ENCODE measurements at places on chromosomes 5 and 9. TPM values are rescaled to one million over a fixed set of nuclear protein-coding genes. Genes with fewer than 3 reads are reported as not detected.

DNA sequence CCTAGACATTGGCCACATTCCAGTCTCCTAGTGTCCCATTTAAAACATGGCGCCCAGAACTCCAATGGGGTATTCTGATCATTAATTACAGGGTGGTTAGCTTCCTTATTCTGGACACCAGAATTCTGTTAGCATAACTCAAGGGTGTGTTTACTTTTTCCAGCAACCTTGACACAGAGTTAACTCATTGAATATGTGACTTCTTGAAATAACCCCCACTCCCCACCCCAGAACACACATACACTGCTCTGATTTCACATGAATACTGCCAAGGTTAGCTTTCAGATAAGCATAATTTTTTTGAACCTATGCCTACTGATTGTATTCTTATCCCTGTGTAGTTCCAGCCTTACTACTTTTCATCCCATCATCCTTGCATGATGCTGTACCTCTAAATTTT lies 151.1 kb downstream of the SMARCA2 start:
- no peak overlapping the region for H3K4me3 ChIP-seq
- peaks cover 62% of the 10 kb centered on the region for H3K36me3 ChIP-seq
- no peaks in the 10 kb centered on the region for H3K4me1 ChIP-seq
- no peak overlapping the region for H3K27ac ChIP-seq
- no peaks in the 10 kb centered on the region for H3K27me3 ChIP-seq

DNA sequence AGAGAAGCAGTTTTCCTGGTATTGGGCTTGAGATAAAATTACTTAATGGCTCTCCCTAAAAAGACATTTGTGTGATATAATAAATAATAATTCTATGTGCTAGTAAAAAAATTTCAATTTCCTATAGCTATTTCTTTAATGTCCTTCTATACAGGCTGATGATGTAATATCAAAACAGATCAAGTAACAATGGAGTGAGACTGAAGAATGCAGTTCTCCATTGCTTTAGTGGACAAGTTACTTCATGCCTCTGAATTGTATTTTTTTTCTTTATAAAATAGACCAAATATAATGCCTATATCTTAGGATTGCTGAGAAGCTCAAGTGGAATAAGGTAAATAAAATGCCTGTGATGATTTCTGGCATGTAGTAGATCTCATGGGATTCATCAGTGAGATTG lies 35.6 kb upstream of the NEURL1B start:
- no peaks in the 10 kb centered on the region for H3K36me3 ChIP-seq
- H3K4me3 ChIP-seq: no peak overlapping the region
- DNase-seq: no peak
- no peaks in the 10 kb centered on the region for H3K4me1 ChIP-seq
- H3K27me3 ChIP-seq: no peaks in the 10 kb centered on the region

GRCh38 chr9:93324191-93324834 lies 127.2 kb upstream of the FAM120A start:
- no peaks in the 10 kb centered on the region for H3K27me3 ChIP-seq
- H3K36me3 ChIP-seq: no peaks in the 10 kb centered on the region
- no peak overlapping the region for H3K27ac ChIP-seq

Gene GDNF
- not detected for total RNA-seq

DNA sequence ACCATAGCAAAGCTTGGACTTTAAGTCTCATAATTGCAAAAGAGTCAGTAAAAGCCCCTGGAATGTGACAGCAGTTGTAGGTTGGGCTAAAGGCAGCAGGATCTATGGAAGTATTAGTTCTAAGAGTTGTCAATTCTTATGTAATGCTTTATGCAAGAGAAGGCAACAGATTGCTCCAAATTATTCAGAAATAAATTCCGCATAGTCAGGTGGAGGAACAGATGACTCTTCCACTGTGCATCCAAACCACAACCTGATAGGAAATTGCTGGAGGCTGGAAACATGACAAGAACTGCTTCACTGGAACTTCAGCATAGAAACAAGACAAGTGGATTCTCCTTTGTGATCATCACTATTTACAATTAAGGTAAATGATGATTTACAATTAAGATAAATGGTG lies 101.0 kb downstream of the STARD4 start:
- DNase-seq: no peak
- H3K36me3 ChIP-seq: no peaks in the 10 kb centered on the region
- peaks cover 2% of the 10 kb centered on the region for H3K27me3 ChIP-seq
- H3K4me3 ChIP-seq: no peak overlapping the region
- no peaks in the 10 kb centered on the region for H3K4me1 ChIP-seq

DNA sequence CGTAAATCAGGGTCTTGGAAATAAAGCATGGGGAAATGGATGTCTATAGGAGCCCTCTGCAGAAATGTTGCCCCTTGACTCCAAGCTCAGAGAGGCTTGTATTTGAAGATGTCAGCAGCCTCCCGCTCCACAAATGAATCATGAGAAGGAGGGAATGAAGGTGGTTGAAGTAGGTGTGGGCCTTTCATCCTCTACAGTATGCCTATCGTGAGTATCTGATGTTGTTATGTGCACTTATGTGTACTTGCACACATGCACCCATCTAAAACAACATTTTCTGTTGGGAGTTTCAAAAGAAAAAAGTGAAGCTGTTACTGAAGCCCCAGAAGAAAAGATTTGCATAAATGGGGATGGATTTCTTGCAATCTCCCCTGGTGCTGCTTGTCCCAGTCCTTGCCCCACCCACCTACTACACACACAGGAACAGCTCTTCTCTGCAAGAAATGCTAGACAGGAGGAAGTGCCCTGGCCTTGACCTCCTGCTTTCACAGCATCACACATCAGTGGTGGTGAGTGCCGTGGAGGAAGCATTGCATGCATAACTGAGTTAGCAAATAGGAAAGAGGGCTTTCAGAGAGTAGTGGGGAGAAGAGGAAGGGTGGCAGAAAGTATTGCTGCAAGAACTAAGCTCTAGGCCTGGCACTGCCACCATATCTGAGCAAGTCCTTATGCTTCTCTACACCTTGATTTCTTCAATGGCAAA lies 156.1 kb downstream of the SNX18 start:
- peak; percentile 58 for DNase-seq
- H3K36me3 ChIP-seq: no peaks in the 10 kb centered on the region
- peak overlapping the region; percentile 47 for H3K27ac ChIP-seq
- H3K27me3 ChIP-seq: no peaks in the 10 kb centered on the region
- no peak overlapping the region for H3K4me3 ChIP-seq
- H3K4me1 ChIP-seq: peaks cover 30% of the 10 kb centered on the region

Gene FRMD3
- 0.35 TPM for total RNA-seq

Gene UBE2QL1
- total RNA-seq: not detected

DNA sequence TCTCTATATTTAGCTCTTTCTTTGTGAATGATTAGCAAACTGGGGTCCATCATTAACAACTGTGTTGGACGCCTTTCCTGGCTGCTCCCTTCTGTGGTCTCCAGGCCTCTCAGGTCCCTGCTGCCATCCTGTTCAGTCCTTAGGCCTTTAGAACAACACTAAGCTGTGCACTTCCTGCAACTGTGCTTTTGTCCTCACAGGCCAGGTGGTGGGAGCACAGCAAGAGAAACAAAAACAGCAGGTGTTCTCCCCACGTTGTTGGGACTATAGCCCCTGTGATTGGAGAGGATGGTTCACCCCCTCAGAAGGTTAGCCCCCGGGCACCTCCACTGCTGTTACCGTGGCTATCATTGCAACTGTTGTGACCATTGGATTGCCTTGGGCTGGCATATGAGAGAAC lies 41.7 kb upstream of the CLINT1 start:
- H3K4me1 ChIP-seq: no peaks in the 10 kb centered on the region
- H3K36me3 ChIP-seq: no peaks in the 10 kb centered on the region
- H3K27me3 ChIP-seq: peaks cover 2% of the 10 kb centered on the region
- H3K27ac ChIP-seq: no peak overlapping the region

- DNase-seq: no peak
- no peaks in the 10 kb centered on the region for H3K4me1 ChIP-seq
- no peak overlapping the region for H3K4me3 ChIP-seq
- no peaks in the 10 kb centered on the region for H3K36me3 ChIP-seq
Measured at GRCh38 chr9:121322737-121323448, 47.2 kb downstream of the STOM start.

DNA sequence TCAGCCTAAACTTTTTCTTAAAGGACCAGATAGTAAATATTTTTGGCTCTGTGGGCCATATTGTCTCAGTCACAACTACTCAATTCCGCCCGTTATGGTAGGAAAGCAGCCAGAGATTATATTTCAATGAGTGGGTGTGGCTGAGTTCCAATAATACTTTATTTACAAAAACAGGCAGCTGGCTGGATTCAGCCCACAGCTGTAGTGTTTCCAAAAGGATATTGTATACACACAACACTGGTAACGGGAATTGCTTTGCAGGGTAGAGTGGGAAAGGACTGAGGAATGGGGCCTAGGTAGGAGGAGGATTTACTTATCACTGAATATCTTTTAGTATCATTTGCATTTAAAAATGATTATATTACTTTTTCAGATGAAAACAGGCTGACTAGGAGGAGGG lies 21.0 kb downstream of the GCNT4 start:
- H3K4me3 ChIP-seq: no peak overlapping the region
- H3K27me3 ChIP-seq: no peaks in the 10 kb centered on the region
- H3K36me3 ChIP-seq: peaks cover 9% of the 10 kb centered on the region
- peaks cover 31% of the 10 kb centered on the region for H3K4me1 ChIP-seq
- no peak for DNase-seq

- H3K36me3 ChIP-seq: no peaks in the 10 kb centered on the region
- no peaks in the 10 kb centered on the region for H3K27me3 ChIP-seq
- no peak for DNase-seq
Measured at GRCh38 chr9:72904267-72905093, 48.4 kb downstream of the ALDH1A1 start.

Gene LCN6
- total RNA-seq: not detected

DNA sequence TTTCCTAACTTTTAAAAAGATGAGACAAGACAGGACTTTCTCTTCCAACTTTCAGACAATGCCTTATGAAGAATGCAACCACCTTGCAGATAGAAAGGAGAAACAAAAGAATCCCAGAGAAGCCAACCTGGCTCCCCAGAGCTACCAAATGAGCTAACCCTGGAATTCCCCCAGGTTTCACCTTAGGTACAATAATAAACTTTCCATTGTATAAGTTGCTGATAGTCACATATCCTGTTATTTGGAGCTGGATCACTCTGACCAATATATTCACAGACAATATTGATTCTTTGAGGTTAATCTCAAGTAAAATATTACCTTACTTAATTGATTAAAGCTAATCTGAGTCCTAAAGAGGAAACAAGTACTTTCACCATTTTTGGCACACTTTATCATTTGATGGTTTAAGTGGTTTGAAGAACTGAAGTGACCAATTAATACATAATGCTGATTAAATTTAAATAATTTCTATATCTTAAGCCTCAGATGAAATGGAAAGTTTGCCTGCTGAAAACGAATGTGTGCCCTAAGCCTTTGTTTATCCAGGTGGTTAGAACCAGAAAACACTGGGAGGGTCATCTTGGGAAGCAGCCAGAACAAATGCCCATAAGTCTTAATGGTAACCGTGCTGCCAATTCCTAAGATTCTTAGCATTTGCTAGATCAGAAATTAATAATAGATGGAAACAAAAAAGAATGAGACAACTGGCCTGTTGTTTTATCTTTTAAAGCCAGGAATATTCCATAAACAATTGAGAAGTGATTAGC lies 159.6 kb upstream of the SLC12A2 start:
- H3K4me1 ChIP-seq: no peaks in the 10 kb centered on the region
- no peak overlapping the region for H3K27ac ChIP-seq
- no peaks in the 10 kb centered on the region for H3K36me3 ChIP-seq
- DNase-seq: no peak
- H3K27me3 ChIP-seq: no peaks in the 10 kb centered on the region
- H3K4me3 ChIP-seq: no peak overlapping the region

DNA sequence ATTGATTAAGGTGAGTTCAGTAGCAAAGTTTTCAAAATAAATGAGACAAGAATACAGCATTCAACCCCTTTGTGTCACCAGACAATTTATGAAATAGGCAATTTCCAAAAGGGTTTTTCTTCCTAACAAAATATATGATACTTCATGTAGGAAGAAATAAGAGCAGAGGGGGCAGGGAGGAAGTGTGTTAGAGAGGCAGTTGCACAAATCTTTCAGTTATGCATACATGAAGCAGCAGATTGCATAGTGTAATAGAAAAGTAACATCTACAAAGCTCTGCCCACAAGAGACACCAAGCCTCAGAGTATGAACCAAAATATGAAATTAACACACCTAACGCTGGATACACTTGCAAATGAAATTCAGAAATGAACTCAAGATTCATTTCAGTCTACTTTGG lies 157.0 kb downstream of the DENND1A start:
- no peaks in the 10 kb centered on the region for H3K27me3 ChIP-seq
- H3K36me3 ChIP-seq: no peaks in the 10 kb centered on the region
- H3K27ac ChIP-seq: no peak overlapping the region
- no peaks in the 10 kb centered on the region for H3K4me1 ChIP-seq

- no peak for DNase-seq
- H3K27me3 ChIP-seq: peaks cover 7% of the 10 kb centered on the region
- no peaks in the 10 kb centered on the region for H3K4me1 ChIP-seq
- no peaks in the 10 kb centered on the region for H3K36me3 ChIP-seq
Measured at GRCh38 chr9:95815961-95816360, 59.5 kb upstream of the ERCC6L2 start.

- no peaks in the 10 kb centered on the region for H3K36me3 ChIP-seq
- H3K27ac ChIP-seq: no peak overlapping the region
- peaks cover 3% of the 10 kb centered on the region for H3K27me3 ChIP-seq
- H3K4me1 ChIP-seq: no peaks in the 10 kb centered on the region
- no peak for DNase-seq
- H3K4me3 ChIP-seq: no peak overlapping the region
Measured at GRCh38 chr9:72687331-72687730, 165.9 kb downstream of the TMC1 start.

GRCh38 chr9:127746959-127747569 lies 12.0 kb upstream of the TOR2A start:
- H3K27ac ChIP-seq: peak overlapping the region; percentile 32
- no peaks in the 10 kb centered on the region for H3K27me3 ChIP-seq
- peaks cover 14% of the 10 kb centered on the region for H3K4me1 ChIP-seq
- H3K4me3 ChIP-seq: no peak overlapping the region

- no peak overlapping the region for H3K27ac ChIP-seq
- H3K36me3 ChIP-seq: no peaks in the 10 kb centered on the region
- no peaks in the 10 kb centered on the region for H3K4me1 ChIP-seq
- H3K27me3 ChIP-seq: no peaks in the 10 kb centered on the region
- no peak overlapping the region for H3K4me3 ChIP-seq
Measured at GRCh38 chr9:99870126-99870525, 36.3 kb upstream of the STX17 start.

Gene GPR150
- 2.2 TPM for total RNA-seq

GRCh38 chr9:77218612-77219011 lies 41.3 kb downstream of the VPS13A start:
- DNase-seq: no peak
- peaks cover 24% of the 10 kb centered on the region for H3K36me3 ChIP-seq
- no peaks in the 10 kb centered on the region for H3K27me3 ChIP-seq

- H3K27me3 ChIP-seq: peaks cover 4% of the 10 kb centered on the region
- H3K36me3 ChIP-seq: no peaks in the 10 kb centered on the region
- DNase-seq: no peak
- H3K4me1 ChIP-seq: no peaks in the 10 kb centered on the region
Measured at GRCh38 chr9:6219981-6220380, 4.4 kb downstream of the IL33 start.

Gene PRXL2C
- 13.2 TPM for total RNA-seq

DNA sequence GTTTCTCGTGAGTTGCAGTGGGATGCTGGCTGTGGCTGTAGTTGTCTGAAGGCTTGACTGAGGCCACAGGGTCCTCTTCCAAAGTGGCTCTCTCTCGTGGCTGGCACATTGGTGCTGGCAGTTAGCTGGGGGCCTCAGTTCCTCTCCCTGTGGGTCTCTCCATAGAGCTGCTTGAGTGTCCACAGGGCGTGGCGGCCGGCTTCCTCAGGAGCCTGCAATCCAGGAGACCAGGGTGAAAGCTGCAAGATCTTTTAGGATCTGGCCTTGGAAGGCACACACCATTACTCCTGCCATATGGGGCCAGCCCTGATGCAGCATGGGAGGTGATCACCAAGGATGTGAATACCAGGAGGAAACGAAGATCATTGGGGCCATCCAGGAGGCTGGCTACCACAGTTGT lies 41.1 kb downstream of the ANKRD33B start:
- peaks cover 4% of the 10 kb centered on the region for H3K4me1 ChIP-seq
- H3K27ac ChIP-seq: no peak overlapping the region
- no peaks in the 10 kb centered on the region for H3K27me3 ChIP-seq
- DNase-seq: no peak
- no peaks in the 10 kb centered on the region for H3K36me3 ChIP-seq
- no peak overlapping the region for H3K4me3 ChIP-seq

All from T-cell (primary cell).